ENCODE measurements at places on chromosomes 5 and 9.
A peak's percentile ranks its signal among the peaks of the same experiment; 100 is the strongest.

DNA sequence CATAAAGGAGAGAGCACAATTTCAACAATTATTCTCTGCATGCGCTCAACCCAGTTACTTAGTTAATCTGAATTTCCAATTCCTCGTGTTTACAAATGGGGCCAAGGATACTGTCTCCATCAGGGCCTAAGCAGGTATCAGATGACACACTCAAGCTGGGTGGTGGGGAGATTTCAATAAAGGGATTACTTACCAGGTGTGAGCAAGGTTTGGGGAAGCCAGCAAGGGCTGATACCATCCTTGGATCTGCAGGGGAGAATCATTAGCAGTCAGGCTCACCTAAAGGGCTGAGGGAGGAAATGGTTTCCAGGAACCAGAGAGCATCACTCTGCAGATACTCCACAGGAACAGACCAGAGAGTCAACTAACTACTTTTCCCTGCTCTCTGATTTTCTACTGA lies 487.1 kb downstream of the NTRK2 start:
- no peak for DNase-seq

DNA sequence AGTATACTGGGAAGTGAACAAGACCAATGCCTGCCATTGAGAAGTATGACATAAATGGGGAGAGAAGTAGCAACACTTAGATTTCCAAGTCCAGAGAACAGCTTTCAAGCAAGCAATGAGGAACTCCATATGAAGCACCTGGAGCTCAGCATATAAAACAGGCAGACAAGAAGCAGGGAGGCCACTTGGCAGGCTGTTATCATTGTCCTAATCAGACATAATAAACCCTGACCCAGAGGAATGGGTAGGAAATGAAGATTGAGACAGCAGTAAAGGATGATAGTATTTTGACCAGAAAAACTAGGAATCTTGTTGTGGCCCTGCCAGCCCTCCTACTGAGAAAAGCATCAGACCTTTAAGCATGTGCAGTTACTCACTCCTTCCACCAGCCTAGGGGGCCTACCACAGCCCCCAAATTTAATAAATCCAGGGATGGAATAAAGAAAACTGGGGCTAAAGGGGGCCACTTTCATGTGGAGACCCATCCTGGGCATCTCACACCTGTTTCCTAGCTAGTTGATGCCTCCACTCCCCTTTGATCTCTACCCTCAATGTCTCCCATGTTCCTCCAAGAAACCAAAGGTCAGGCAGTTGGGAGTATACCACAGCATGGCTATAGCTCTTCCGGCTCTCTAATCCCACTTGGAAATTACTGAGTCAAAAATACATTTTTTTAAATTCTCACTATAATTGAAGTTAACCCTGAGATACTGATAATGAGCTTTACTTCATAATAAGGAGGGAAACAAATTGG lies 135.1 kb downstream of the SIL1 start:
- no peak for DNase-seq

DNA sequence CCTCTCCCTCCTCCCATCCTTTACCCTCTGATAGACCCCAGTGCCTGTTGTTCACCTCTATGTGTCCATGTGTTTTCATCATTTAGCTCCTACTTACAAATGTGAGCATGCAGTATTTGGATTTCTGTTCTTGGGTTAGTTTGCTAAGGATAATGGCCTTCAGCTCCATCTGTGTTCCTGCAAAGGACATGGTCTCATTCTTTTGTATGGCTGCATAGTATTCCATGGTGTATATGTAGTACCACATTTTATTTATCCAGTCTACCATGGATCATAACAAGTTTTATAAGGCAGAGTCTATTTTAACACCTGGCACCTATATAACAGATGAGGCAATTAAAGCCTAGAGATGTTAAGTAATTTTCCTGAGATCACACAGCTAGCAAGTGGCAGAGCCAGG lies 7.4 kb downstream of the YTHDC2 start:
- no peak for DNase-seq

DNA sequence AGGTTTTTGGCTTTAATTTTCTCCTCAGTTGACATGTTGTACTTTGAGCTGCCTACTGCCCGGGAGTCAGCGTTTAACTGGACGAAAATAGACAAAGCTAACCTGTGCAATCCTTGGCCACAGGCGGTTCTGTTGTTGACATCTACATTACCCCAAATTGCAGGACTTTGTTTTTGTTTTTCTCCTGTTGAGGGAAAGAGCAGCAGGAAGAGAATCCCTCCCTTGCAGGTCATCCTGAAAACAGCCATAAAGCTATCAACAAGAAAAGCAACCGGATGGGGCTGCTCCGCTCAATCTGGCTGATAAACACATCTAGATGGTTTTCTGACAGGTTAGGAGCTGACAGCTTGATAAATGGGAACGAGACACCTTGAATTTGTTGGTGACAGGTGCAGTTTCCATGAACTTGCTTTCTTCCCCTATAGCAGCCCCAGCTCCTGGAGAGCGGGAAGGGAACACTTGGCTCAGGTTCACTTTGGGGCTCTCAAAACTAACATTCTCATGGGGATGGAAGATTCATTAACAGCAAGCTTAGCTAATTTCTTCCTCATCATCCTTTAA lies 331.5 kb downstream of the SLIT3 start:
- DNase-seq = no peak

GRCh38 chr9:106860721-106861639 lies 2.0 kb upstream of the ZNF462 start:
- DNase-seq = no peak

- no peak for DNase-seq
Observed at GRCh38 chr9:87479801-87480201, 17.9 kb upstream of the DAPK1 start.

GRCh38 chr9:27247756-27248155 lies 49.2 kb downstream of the EQTN start:
- DNase-seq = no peak

DNA sequence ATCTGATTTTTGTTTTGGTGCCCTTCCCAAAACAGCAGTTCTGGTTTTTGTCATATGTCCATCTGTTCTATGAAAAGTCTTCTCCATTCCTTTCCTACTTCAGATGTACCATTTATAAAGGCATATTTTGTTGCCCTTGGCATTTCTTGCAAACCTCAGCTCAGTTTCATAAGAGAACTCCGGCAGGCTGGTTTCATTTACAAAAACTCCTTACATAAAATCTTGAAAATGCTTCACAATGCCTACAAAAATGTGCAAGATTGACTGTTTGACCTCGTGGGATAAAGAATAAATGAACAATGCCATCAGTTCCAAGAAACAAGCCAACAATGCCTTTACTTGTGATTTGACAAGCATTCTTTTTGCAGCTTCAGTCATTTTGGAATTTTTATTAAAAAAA lies 39.1 kb upstream of the CTNNAL1 start:
- DNase-seq = no peak

DNA sequence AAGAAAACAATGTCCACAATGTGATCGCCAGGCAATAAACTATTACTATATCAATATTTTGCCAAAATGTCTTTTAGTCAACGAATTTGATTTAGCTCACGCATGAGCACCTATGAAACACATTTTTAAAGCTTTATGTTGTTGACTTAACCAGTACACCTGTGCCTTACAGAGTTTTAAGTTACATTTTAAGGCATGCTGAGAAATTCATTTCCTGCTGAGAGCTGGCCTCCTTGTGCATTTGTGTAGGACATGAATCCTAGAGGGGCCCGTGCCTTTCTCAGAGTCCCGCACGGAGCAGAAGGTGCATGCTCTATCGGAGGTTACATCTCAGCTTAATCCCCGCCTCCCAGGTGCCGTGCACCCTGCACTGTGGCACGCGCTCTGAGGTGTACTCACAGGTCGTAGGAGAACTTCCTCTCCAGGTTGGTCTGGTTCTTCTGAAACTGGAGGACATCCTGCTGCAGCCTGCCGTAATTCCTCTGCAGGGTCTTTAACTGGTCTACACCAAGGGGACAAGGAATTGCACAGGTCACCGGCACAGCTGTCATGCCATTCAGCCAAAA lies 53.2 kb downstream of the GOLM1 start:
- no peak for DNase-seq

- DNase-seq = no peak
Observed at GRCh38 chr5:270340-270739, 1.1 kb upstream of the PDCD6 start.

DNA sequence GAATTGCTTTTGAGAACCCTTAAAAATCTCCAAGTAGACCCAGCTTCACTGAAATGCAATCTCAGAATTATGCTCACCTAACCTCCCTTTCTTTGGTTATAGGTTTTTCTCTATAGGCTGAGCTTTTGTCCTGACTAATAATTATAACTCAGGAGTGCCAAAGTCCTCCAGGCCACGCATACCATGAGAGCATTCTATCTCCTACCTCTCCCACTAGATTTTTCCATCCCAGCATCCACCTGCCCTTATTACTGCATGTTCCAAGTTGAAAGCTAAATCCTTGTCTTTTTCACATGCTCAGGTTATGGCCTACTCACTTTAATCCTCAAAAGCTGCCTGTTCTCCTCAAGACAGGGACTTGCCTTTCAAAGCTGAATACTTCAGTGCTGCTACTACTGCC lies 22.1 kb downstream of the ZNF346 start:
- DNase-seq = no peak

DNA sequence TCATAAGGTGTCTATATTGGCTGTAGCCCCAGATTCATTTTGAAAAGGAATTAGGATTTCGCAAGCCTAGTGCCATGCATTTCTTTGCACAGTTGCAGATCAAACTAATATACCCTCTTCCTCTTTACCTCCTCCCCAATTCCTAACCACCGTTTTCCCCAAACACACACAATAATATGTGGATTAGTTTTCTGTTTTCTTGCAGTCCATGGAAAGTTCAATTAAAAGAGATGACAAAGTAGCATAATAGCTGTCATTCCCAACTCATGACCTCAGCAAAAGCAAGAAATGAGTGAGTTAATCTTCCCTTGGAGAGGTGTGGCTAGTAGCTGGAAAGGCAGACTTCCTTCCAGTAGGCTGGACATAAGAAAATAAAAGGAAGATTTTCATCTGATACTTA lies 349.1 kb downstream of the TMEM232 start:
- DNase-seq = no peak

GRCh38 chr9:129209109-129209508 lies 31.0 kb upstream of the IER5L start:
- no peak for DNase-seq

DNA sequence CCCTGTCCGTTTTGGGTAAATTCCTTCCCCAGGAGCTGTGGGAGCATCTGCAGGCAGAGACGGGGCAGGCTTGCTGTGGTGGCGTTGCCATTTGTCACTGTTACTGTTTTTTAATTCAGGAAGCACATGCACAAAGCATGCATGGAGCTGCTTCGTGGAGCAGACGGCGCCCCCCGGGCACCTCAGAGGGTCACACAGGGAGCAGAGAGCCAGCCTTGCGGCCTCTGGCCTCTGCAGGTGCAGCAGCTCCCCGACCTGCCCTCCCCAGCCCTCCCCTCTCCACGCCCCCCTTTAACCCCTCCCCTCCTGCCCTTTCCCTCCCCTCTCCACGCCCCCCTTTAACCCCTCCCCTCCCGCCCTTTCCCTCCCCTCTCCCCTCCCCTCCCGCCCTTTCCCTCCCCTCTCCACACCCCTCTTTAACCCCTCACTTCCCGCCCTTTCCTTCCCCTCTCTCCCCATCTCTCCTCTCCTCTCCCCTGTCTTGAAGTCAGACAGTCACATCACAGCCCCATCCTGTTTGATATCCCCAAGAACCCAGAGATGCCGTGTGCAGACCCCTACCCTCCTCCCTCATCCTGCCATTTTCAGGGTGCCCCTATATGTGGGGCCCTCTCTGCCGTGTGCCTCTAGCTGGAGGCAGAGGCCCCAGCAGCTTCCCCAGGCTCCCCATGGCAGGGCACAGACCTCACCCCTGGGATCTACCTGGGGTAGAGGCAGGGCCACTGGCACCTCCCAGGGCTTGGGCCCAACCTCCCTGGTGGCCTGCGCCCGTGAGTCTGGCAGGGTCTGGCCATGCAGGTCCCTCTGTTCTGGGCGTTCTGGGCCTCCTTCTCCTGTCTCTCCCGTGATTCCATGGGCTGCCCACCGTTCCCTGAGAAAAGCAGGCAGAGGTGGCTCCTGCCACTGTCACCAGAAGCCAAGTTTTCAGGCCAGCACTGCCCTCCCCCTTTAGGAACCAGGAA lies 29.6 kb upstream of the UBAC1 start:
- peak; percentile 26 for DNase-seq

- no peak for DNase-seq
Observed at GRCh38 chr9:98899408-98900056, 44.2 kb upstream of the COL15A1 start.

DNA sequence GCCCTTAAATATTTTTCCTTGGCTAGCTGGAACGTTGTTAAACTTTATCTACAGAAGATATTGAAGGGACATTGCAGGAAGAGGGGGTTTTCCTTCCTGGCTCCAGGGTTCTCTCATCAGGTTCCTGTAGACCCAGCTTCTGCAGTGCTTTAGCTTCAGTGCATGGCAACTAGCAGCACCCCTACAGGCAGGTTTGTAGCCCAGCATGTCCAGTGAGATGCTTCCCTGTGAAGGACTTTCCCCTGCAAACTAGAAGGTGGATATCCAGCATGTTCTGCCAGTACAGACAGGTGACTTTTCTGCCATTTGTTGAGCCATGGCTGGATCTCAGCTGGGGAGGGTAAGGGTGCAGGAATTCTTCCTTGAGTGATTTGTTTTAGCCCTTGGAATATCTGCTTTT lies 10.4 kb downstream of the CCL28 start:
- no peak for DNase-seq

DNA sequence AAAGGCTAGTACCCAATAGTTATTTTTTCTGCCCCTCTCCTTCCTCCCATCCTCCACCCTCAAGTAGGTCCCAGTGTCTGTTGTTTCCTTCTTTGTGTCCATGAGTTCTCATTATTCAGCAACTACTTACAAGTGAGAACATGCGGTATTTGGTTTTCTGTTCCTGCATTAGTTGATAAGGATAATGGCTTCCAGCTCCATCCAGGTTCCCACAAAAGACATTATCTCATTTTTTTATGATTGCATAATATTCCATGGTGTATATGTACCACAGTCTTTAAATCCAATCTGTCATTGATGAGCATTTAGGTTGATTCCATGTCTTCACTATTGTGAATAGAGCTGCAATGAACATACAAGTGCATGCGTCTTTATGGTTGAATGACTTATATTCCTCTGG lies 128.3 kb upstream of the ANKRD55 start:
- no peak for DNase-seq

DNA sequence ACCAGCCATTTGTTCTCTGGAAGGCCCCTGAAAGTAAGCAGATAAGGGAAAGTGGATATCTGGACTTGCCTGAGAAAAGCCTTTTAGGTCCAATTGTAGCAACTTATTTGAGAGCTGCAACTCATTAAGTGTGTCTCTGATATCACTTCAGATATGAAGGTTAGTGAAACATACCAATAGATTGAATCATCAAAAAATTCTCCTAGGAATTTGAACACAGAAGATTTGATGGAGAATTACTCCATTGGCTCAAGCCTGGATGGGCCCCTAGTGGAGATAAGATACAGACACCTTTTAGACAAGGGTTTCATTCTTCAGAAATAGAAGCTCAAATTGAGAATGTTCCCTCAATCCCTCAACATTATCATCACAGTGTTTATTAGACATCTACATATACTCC lies 356.7 kb downstream of the NDUFS4 start:
- DNase-seq = no peak

DNA sequence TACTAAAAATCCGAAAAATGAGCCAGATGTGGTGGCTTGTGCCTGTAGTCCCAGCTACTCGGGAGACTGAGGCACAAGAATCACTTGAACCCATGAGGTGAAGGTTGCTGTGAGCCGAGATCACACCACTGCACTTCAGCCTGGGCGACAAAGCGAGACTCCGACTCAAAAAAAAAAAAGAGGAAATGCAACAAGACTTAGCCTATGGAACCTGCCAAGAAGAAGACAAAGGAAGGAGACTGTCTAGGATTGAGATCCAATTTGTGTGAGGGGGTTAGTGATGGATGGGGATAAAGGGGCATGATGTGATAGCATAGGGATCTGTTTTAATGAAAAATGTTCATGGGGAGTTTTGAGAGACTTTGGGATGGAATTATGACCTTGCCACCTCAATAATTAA lies 72.9 kb downstream of the RAB24 start:
- DNase-seq = no peak
